GM13976 (cell line): ENCODE measurements at places on chromosomes 12 and 14.

DNA sequence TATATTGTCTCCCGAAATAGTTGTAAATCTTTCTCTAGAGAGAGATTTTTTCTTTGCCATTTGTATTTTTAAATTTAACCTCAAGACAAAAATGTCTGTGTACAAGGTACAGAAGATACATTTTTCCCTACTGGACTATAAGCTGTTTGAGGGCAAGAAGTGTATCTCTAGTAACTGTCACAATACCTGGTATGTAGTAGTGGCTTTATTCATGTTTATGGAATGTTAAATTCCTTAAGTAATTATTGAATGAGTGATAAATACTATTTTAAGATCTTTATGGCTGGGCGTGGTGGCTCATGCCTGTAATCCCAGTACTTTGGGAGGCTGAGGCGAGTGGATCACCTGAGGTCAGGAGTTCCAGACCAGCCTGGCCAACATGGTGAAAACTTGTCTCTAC, 24.4 kb upstream of the CDK17 start:
- DNase-seq, result no peak

- peak; percentile 54 for DNase-seq
These were observed 815 bp downstream of the COQ10A start for GRCh38 chr12:56267443-56268071.

GRCh38 chr14:35944847-35945246, 118.7 kb downstream of the BRMS1L start:
- peak; percentile 32 for DNase-seq

- DNase-seq, result no peak
These were observed 68.1 kb downstream of the CRADD start for GRCh38 chr12:93745286-93745685.

GRCh38 chr14:36657399-36658122, 4.1 kb upstream of the PAX9 start:
- DNase-seq, result peak; percentile 20

DNA sequence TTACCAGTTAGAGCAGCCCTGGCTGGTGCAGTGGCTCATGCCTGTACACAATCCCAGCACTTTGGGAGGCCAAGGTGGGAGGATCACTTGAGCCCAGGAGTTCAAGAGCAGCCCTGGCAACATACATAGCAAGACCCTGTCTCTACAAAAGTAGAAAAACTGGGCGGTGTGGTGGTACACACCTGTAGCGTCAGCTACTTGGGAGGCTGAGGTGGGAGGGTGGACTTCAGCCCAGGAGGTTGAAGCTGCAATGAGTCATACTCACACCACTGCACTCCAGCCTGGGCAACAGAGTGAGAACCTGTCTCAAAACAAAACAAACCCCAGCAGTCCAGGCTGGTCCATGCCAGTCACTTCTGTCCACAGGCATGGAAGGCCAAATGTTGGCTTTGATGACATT, 7.4 kb downstream of the COX14 start:
- no peak for DNase-seq

DNA sequence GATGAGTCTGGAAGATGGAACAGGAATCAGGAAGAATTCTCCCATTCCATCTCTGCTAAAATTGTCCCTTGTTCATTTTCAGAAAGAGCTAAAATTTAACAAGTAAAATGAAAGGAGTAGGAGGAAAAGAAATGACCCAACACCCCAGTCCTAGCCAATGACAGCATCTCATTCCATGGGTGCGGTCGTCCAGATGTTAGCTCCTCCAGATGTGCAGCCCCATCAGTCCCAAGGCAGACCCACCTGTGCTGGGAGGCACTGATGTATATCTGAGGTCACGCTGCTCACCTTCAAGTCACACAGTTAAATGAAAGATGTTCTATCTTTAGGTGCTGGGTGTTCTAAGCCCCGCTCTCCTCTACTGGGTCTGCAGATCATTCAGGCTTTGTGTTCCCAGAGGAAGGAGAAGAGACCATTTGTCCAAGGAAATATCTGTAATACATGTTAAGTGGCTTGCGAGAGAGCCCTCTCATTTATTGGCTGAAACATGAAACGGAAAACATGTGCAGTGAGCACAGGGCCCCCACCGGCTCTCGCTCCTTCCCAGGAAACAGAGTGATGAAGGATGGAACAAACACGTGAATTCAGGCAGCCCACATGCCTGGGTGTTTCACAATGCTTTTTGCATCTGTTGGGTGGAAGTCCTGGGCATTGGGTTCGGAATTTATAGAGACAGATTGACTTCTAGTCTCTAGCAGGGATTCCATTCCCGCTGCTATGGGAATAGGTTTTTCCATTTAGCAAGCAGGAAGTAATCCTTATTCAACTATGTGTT, 294.6 kb downstream of the NUAK1 start:
- no peak for DNase-seq

GRCh38 chr12:54439096-54439495, 20.0 kb upstream of the ITGA5 start:
- DNase-seq, result no peak

GRCh38 chr14:103540821-103541708, 12.1 kb downstream of the TRMT61A start:
- no peak for DNase-seq

- DNase-seq, result no peak
These were observed 354.0 kb downstream of the ETNK1 start for GRCh38 chr12:22978962-22979361.

DNA sequence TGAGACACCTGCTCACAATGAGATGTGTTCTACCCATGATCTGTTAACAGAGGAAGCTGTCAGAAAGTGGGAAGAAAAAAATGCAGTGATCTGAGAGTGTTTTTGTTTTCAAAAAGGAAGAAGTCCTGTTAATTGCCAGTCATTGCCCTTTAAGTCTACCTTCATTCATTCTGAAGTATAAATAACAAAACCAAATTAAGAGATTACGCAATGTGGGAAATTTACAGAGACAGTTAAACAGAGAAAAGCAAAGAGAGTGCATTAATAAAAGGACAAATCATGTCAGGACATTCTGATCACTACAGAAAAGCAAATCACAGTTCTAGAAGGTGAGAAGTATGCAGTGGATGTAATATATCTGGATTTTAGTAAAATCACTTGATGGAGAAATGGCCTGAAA, 154.2 kb downstream of the NRXN3 start:
- no peak for DNase-seq

- DNase-seq, result no peak
These were observed 514.6 kb downstream of the FUT8 start for GRCh38 chr14:65926935-65927700.

DNA sequence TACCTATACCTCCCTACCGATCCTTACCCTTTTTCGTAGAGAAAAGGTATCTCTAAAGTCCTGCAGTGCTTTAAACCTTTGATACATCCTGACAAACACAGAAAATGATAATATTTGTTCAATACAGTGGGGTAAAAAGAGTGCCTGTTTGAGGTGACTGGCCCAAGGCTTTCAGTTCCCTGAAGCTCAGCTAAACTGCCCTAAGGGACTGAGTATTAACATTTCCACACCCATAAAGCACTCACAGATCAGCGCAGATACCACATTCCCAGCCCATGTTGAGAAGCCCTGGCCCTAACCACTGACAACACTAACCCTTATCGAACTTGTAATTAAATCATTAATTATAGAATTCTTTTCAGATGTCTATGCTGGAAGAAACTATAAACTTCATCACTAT, 108.7 kb downstream of the DIP2B start:
- no peak for DNase-seq

DNA sequence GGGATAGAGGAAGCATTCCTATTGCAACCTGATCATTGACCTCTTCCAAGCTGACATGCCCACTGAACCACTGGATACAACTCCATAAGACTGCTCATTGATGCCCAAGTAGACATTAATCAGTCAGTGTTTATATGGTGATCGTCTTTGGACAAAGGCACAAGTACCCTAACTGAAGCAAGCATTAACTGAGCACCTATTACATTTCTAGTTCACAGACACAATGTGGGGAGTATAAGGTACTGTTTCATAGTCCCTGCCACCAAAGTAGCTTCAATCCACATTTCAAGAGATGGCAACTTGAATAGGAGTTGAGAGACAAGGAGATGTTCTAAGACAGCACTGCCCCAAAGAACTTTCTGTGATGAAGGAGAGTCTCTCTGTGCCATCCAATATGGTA, 10.9 kb upstream of the COL2A1 start:
- no peak for DNase-seq

GRCh38 chr12:131112021-131112420, 158.3 kb downstream of the ADGRD1 start:
- DNase-seq, result no peak

DNA sequence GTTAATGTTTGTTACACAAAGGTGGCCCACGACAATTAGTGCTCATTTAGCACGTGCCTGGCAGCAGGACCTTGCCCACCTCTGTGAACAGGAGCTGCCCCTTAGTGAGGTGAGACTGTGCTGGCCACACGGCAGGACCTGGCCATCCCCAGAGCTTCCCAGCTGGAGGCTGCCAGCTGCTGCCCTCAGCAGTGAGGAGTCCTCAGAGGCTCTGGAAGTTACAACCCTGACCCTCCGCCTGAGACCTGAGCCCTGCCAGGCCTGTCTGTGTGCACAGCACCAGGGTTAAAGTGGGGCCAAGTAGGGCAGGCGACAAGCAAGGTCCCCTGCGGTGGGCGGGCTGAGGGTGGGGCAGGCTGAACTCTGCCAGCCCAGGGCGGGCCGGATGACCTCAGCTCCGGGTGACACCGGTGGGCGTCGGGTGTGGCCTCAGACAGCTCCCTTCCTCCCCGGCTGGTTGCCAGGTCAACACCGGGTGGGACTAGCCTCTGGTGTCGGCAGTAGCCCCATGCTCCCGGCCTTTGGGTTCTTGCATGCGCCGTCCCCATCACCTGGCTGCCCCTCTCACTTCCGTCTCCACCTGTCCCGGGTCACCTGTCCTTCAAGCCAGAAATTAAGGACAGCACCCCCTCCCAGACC, 9.2 kb upstream of the LBHD2 start:
- peak; percentile 56 for DNase-seq

DNA sequence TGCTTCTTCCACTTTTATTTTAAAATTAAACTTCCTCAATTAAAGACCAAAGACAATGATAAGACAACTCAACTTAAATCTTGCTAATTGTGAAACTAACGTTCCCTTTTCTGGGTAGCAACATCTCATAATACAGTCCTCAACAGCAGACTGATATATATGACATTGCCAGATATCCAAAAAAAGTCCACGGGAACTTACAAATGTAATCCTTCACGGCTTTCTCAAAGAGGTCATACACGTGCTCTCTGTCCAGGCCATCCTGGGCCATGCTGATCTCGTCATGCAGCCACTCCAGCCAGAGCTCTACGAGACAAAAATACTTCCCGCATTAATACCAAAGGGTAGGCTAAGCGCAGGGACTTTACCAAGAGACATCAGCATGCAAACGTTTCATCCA, 13.3 kb downstream of the SART3 start:
- no peak for DNase-seq

DNA sequence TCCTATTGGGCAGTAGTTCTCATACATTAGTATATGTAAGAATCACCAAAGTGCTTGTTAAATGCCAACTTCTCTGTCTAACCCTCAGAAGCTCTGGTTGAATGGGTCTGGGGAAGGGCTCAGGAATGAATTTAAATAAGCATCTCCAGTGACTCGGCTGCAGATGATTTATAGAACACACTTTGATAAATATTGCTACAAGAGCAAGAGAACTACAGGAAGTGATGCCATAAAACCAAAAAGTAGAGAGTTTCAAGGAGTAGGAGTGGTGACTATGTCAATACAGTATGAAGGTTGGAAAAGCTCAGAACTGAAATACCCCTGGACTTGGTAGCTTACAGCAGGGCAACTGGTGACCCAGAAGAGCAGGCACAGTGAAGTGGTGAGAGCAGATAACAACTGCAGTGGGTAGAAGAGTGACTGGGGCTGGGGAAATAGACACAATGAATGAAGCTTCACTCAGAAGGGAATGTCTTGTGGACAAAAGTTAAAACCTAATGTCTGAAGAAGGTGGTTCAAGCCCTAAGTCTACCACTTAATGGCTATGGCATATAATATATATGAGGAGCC, 8.0 kb upstream of the PLEKHA5 start:
- DNase-seq, result no peak

- no peak for DNase-seq
These were observed 195.9 kb upstream of the PARP11 start for GRCh38 chr12:4068981-4069669.
